Lung (tissue), 17 donors: ENCODE measurements at places on chromosomes 3 and 15.

- no peak for DNase-seq
Measured at GRCh38 chr3:59731943-59732342, 682.1 kb upstream of the CFAP20DC start.

DNA sequence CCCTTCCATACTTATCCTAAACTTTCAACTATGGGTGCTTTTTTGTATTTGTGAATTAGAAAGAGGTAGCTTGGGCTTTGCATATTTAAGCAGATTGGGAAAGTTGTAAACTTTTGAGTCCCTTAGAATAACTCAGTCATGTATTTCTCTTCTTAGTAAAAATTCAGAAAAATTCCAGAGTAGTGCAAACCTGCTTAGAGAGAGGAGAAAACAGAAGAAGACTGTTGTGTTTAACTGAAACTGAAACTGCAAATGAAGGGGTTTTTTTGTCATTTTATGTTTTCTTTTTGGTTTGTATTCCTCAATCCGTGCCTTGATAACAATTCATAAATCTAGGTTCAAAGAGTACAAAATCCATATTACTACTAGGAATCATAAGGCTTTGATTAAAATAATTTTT, 31.3 kb downstream of the CD200 start:
- DNase-seq, result no peak

GRCh38 chr3:54831112-54831511, 96.7 kb downstream of the LRTM1 start:
- no peak for DNase-seq

DNA sequence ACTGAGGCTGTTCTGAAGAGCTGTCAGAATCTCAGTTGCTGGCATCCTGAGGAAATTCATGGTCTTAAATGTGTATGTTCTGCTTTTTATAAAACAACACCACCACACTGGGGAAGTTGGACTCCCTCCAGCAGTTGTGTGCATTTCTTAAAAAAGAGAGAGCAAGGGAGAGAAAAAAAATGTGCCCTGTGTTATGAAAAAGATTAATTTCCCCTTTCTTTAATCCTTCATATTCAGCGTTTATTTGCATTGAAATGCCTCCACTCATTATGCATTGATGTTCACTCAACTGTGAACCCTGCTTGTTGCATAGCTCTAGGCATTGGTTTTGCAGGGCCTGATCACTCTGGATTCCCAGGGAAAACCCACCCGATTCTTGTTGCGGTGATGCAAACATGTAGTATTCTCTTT, 4.4 kb upstream of the ZNF609 start:
- DNase-seq, result peak; percentile 57

- no peak for DNase-seq
Measured at GRCh38 chr15:84819291-84819768, 2.2 kb downstream of the ALPK3 start.

- DNase-seq, result peak; percentile 47
Measured at GRCh38 chr15:29570948-29571791, 251.1 kb downstream of the TJP1 start.

DNA sequence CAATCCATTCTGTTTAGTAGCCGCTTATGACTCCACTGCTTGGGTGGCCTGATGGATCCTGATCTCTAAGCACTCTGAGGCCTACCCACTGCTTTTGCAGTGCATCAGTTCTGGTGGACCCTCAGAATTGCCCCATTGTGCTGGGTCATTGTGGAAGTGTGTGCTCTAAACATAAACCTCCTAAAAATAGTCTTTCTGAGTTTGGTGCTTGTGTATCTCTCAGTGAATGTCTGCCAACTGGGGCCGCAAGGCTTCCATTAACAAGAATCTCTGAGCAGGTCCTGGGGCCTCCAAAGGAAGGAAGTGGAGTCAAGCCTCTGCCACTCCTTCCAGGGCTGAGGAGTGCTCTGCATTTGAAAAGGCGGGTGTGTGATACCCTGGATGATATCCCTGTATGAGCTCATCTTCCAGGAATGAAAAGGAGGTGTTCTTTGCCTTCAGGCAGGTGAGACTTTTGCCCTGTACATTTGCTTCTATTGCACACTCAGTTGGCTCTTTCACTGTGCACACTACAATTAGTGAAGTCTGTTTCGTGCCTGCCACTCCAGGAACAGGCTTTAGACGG, 80.0 kb upstream of the CACNA2D3 start:
- no peak for DNase-seq

DNA sequence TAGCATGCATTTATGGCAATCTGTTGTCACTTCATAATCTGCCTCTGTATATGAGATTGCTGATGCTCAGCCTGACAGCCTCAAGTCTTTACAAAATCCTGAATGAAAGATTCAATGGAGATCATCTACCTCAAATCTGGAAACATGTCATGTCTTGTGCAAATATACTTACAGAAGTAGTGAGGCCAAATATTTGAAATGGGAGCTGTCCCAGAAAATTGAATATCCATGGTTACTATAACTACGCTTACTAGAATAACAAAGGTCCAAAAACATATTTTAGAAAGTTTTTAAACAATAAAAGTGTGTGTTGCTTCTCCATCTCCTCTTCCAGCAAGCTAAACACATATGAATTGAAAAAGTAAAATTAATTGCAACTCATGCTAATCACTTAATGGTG, 133.2 kb upstream of the DPH6 start:
- no peak for DNase-seq

DNA sequence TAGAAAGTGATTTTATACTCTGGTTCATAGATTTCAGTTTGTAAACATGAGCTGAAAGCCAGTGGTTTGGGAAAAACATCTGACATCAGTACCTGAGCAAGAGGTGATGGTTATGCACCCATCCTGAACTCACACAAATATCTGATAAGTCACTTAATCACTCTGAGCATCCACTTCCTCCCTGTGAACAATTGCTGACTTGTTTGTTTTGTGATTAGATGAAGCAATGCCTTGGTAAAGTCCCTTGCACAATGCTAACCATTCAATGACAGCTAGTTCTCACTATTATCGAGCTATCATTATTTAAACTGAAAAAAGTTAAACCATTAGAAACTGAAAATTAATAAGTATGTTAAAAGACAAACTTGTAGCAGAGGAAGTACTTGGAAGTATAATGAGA, 303.0 kb downstream of the PLOD2 start:
- no peak for DNase-seq

DNA sequence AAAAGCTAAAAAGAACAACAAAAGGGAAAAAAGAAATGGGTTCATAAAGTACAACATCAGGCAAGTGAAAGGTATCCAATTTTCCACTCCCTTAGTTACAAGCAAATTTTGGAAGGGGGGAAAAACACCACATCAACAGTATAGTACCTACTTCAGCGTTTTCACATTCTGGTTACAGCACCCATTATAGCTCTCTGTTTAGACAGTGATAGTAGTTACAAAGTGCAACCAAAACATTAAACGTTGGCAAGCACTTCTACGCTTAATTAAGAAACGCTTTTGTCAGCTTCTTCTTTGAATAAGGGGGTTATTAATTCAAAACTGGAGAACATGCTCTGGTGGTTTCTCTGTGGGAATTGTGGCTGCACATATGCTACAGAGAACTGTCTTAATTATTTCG, 180.2 kb downstream of the VPS13C start:
- DNase-seq, result no peak

GRCh38 chr3:87498358-87499080, 222.1 kb upstream of the POU1F1 start:
- no peak for DNase-seq

GRCh38 chr3:100106531-100107141, 7.7 kb downstream of the FILIP1L start:
- DNase-seq, result no peak

DNA sequence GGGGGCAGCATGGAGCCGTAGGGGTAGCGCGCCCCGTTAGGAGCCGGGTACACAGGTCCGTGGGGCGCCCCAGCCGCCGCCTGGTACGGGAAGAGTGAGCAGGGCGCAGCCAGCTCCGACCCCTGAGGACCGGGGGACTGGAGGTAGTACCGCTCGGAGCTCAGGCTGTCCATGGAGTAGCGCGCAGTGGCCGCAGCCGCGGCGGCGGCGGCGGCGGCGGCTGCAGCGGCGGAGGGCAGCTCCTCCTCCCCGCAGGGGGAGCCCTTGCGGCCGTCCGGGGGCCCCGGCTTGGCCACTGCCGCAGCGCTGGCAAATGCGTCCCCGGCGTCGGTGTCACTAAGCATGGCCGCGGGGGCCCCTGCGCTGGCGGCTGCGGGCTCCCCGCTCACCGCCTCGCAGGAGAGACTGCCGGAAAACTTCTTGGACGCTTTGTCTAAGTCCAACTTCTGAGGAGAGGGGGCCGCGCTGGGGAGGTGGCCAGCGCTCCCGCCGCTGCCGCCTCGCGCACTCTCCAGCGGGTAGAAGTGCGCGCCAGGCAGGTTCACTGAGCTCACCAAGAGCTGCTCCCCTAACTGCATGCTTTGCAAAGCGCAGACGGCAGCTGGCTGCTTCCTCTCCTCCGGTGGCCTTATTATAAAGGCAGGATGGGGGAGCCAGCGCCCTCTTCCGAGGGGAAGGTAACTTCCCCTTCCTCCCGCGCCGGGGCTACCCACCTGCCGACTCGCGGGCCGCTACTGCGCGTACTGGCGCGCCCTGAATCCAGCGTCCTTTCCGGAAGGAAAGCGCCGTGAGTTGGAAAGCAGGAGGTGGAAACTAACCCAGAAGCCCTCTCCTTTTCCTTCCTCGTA, at the start of gene EOMES:
Gene EOMES (minus strand): TSS at position 607 of the 848 bp plus-strand sequence. CDS start 29 bp downstream, at position 578.
- peak; percentile 50 for DNase-seq

DNA sequence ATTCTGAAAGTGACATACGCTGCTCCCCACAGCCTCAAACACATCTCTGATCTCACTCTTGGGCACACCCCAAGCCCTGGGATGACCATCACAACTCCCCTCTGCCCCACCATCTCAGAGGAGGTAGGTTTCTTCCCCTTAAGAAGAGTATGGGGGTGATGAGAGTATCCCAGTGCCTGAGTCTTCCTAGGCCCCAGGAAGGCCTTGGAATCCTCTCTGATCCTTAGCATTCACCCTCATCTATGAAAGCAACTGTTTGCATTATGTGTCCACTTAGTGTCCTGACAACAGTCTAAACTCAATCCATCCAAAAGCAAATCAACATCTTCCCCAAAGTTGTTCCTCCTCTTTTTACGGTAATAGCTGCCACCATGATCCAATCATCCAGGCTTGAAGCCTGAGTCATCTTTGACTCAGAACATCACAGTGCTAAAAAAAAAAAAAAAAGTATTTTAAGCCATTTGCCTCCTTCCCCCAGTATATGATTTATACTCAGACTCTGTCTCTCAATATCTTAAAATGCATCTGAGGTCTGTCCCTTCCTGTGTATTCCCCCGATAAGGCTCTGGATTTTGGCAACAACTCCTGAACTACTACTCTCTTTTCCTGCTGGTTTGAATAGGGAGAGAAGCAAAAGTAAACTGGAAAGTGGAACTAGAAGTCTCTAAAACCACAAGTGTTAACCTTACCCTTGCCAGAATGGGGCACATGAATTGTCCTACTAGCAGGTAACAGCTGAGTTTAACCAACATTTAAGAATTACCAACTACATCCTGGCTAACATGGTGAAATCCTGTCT, 22.5 kb downstream of the POPDC2 start:
- no peak for DNase-seq

DNA sequence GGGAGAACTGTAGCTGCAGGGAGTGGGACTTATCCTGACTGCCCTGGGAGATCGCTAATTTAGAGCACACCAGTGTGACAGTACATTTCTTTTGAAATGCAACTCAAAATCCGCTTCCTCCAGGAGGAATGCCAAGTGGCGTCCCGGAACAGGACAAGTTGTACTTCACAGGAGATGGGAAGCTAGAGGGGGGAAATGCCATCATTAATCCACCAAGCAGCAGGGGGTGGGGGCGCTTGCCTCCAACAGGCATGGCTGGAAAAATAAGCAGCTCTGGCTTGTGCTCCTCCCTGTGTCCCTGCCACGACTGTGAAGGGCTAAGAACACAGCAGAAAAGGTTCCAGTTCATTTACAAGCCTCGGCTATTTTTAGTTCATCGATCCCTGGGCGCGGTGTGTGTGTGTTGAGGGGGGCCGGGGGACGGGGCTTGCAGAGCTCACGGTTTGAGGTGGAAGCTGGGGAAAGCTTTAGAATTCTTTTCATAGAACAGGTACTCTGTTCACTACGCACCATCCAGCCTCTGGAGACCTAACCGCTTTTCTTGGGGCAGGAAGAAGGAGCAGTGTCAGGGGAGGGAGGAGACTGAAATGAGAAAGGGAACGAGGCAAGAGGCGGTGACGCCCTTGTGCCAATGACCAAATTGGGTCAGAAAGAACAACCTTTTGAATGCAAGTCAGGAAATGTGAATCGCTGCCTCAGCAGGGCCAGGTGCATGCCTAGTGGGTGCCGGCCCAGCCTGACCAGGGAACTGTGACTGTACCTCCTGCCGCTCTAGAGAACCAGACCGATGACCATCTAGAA, 51.8 kb upstream of the DGKG start:
- peak; percentile 19 for DNase-seq

DNA sequence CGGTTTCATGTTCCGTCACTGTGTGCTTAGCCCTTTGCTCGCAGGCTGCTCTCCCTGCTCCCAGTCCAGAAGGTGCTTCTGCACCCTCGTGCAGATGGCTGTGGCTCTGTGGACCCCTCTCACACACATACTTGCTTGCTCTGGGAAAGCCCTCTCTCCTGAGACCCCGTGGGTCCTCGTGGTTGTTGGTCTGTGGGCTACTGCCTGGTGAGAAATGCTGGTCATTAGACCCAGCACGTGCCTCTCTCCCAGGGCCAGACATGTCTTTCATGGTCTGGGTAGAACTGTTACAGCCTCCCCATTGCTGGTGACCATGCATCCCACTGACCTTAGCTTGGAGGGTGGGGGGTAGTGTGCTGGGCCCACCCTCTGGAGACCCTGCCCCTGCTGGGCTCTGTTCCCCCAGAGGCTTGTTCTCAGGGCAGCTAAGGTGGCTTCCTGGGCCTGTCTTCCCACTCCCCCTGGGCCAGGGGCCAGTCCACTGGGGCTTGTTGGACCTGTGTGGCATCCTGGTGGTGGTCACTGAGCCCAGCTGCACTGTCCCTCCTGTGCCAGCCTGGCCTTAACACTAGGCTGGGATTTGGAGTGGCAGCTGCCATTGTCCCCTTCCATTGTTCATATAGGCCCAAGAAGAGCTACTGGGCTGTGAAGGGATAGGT, 10.6 kb downstream of the C15orf39 start:
- DNase-seq, result no peak
